Activated B cell treated with CpG ODN at 0.5 μM for 24 hours (primary cell): ENCODE measurements at places on chromosomes 2 and 18. TPM values are rescaled to one million over a fixed set of nuclear protein-coding genes. Genes with fewer than 3 reads are reported as not detected.

- DNase-seq, result no peak
These were observed 61.5 kb upstream of the PPM1B start for GRCh38 chr2:44107086-44107740.

KCNG3 gene
- total RNA-seq, result not detected in 2 replicates

DNA sequence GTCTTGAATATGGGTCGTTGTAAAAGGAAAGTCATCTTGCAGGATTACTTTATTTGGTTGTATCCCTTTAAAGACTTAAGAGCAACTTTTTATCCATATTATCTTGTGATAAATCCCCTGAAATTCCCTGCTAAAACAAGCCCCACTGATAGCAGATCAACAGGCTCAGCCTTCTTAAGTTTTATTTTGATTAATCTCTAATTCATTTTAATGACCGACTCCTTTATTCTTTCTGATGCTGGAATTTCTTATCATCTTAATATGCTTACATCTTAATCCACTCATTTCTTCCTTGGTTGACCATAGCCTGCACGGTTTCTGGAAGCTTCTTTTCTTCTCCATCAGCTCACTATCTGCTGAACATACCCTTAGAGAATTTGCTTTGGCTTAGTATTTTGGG, 188.5 kb upstream of the CCDC68 start:
- no peak for DNase-seq

- DNase-seq, result no peak
These were observed 101.5 kb downstream of the NYAP2 start for GRCh38 chr2:225501022-225501421.

GRCh38 chr2:236558993-236559978, 10.3 kb upstream of the ACKR3 start:
- DNase-seq, result no peak

PTPRM gene
- total RNA-seq, result 0.64 and 1.00 TPM in 2 replicates

DNA sequence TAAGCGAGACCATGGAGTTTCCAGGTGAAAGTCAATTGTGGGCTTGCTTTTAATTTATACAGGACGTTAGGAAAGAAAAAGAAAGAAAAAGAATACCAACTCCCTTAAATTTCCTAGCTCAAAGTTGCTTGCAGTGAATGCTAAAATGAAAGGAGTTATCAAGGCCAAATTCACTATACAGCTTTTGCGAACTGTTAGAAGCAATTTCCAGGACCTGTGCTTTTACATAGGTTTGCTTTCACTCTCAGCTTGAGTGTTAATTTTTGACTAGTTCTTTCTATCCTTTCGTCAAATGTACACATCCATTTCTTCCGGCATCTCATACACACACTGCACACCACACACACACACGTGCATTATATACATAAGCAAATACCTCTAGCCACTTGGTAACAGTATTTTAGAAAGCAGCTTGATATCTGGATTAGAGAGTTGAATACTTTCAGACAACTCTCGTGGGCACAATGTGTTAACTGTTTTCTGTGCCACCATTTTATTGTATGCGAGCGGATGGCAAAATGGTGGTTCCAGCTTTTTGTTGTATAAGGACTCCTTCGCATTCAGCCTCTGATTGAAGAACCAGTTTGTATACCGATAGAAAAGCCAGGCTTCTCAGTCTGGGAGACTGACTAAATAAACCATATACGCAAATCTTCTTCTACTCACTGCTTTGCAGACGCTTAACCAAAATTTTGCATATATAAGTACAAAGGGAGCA, 381.8 kb downstream of the MTX2 start:
- DNase-seq, result no peak

DNA sequence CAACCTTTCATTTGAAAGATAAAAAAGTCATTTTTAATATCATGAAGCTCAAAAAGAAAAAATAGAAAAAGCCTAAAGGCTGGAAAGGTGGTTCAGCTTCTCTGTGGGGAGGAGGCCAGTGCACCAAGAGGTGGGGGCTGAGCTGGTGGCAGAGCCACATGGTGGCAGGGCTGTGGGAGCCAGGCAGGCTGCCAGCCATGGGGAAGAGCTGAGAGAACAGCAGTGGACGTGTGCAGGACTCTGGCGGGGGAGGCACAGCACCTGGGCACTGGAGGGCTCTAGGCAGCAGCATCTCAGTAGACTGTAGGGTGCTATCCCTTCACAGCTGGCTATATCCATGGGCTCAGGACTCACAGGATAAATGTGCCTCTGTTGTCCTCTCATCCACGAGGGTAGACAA, 47.8 kb downstream of the STK25 start:
- DNase-seq, result no peak
